CD4-positive, alpha-beta T cell treated with Interleukin-6 for 4 hours (primary cell): ENCODE measurements at places on chromosomes 5 and 9.

DNA sequence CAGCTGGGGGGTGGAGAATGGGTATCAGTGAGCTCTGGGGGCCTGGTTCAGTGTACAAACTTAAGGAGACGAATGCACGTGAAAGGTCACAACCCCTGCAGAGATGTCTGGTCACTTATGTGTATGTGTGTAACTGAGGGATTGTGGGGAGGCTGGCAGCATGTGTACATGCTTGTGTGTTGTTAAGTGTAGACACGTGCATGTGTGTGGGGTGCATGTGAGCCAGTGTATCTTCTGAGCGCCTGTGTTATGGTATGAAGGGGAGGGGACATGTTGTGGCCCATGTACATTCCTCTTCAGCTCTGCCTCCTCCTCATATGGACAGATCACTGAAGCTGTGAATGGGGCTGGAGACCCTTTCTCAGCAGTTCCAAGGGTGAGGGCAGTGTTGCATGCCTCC, 2.0 kb downstream of the TMEM8B start:
- DNase-seq: no peak

DNA sequence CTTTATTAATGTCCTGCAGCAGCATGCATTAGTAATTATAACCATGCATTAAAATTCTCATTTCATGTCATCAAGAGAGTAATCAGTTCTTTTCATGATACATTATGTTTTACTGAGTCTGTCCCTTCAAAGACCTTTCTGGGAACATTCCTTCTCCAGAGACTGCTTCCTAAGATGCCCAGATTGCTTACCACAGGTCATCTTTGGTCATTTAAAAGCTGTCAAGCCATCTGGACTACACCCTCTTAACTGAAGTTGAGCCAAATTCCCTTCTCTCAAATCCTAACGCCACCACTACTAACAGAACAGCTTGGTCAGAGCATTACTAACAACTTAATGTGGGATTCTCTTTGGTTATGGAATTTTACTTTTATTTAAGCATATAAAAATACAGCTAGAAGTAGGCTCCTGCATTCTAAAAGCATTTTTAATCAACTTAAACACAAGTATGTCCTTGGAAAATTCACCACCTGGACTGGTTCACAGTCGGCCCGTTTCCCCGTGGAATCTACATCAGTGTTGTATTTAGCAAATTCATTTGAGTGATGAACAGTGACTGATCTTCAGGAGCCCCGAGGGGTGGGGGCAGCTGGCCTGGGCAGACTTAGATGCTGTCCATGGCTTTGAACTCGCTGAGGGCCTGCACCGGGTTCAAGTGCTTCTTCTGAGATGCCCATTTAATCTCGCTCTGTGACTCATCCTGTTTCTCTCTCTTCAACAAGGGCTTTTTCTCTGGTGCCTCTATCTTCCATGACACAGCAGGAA, 92.8 kb upstream of the CCDC112 start:
- DNase-seq: no peak

DNA sequence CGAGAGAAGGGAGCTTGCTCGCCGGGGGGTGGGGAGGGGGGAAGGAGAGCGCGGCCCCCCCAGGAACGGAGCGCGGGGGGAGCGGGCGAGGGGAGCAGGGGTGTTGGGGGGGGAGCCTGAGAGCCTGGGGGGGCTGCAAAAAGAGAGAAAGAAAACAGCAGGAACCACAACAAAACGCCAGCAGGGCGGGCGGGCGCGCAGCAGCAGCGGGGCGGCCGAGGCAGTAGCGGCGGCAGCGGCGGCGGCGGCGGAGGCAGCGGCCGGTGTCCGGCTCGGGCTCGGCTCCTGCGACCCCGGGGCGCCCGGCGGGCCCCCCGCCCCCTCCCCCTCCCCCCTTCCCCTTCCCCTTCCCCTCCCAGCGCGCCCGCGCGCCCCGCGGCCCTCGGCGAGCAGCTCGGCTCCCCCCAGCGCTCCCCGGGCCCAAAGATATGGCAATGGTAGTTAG, 1.6 kb downstream of the NR2F1 start:
- DNase-seq: no peak

DNA sequence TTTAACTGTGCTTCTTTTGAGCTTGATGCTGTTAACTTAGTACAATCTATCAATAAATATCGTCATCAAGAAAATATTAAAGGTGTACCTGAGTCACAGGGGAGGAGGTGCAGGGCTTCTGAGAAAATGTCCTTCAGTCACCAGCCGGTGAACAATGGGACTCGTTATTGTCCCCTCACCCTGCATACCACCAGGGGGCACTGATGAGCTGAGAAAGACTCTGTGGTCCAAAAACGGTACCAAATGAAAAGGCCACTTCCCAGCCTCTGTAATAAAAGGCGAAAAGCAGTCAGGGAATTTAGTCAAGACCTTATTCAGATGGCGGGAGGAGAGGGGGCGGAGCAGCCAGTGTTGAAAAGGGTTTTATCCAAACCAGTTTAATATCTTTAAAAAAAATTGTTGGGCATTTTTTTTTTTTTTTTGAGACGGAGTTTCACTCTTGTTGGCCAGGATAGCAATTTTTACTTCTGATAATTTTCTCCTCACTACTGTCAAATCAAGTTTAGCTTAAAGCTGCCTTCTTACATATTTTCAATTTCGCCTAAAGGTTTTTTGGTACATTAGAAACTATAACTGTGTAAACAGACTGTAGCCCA, 271.9 kb upstream of the ADAMTS16 start:
- DNase-seq: peak; percentile 26

DNA sequence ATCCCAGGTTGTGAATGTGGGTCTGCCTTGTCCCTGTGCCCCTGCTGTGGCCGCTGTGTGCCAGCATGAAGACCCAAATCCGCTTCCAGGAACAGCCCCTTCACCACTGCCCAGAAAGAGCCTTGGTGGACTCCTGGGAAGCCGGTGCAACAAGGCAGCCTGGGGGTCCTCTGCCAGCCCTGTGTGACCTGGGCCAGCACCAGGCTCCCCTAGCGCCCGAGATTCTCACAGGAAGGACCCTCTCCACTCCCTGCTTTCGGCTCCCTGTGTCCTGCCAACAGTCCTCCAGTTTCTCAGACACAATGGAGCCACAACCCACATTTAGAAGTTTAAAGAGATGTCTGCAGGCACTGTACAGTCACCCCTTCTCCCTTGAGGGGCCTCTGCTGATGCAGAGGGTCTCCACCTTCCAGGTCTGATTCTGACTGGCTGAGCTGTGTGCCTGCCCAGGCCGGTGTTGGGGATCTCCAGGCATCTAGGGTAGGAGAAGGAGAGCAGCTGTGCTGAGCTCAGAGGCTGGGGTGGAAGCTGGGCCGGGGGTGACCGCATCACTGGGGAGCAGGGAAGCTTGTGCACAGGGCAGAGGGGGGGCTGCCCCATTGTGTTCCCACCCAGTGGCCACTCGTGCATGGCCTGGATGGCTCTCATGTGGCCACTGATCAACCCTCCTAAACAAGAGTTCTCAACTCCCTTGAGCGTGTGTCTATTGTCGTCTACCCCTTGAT, 174.0 kb downstream of the IRX2 start:
- DNase-seq: no peak

DNA sequence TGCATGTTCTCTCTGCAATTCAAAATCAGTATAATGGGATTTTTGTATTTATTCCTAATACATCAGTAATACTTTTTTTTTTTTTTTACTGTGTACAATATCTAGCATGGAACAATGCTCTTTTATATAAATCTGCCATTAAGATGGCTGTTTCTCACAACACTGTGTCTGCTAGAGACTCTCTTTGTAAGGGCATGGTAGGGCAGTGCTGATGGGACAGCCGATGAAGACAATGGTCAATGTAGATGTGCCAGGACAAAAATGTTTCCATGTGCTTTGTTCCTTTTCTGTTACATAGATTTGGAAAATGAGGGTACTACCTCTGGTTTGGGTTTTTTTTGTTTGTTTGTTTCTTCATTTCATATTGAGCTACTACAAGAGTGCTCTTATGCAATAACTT, 95.3 kb upstream of the ITGA2 start:
- DNase-seq: no peak

DNA sequence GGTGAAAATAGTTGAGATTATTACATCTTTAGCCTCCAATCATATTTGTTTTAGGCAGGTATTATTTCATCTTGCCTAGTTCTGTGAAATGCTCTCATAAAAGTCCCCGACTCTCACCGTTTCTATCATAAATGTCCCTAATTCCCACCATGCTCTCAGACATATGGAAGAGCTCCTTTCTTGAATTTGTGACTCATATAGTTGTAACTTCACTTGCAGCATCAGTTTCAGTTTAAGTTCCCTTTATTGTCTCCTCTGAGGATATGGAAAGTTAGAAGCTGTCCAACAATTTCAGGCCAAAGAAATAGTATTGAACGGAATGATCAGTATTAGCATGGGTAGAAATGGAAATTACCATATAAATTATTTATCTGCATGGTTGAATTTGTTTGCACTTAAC, 187.5 kb upstream of the NR4A3 start:
- no peak for DNase-seq

DNA sequence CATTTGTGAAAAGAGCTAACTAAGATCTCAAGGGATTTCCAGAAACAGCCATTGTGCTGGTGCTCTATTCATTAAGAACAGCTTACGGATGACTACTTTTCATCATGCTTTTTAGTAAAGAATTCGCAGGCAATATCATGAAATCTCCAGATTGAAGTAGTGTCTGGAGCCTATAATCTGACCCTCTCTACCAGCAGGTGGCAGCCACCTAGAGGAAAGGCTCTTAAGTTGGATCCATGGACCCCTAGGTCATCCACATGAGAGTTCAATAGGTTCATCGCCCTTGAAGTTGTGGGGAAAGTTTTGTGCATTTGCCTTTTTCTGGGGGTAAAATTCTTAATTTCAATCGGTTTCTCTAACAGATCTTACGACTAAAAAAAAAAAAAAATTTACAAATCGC, 82.3 kb downstream of the SLC1A3 start:
- DNase-seq: no peak

GRCh38 chr5:172113036-172113435, 75.0 kb downstream of the STK10 start:
- DNase-seq: peak; percentile 87

- DNase-seq: no peak
Measured at GRCh38 chr5:135718151-135718550, 116.3 kb upstream of the SLC25A48 start.

GRCh38 chr5:15450473-15450872, 49.5 kb upstream of the FBXL7 start:
- no peak for DNase-seq

DNA sequence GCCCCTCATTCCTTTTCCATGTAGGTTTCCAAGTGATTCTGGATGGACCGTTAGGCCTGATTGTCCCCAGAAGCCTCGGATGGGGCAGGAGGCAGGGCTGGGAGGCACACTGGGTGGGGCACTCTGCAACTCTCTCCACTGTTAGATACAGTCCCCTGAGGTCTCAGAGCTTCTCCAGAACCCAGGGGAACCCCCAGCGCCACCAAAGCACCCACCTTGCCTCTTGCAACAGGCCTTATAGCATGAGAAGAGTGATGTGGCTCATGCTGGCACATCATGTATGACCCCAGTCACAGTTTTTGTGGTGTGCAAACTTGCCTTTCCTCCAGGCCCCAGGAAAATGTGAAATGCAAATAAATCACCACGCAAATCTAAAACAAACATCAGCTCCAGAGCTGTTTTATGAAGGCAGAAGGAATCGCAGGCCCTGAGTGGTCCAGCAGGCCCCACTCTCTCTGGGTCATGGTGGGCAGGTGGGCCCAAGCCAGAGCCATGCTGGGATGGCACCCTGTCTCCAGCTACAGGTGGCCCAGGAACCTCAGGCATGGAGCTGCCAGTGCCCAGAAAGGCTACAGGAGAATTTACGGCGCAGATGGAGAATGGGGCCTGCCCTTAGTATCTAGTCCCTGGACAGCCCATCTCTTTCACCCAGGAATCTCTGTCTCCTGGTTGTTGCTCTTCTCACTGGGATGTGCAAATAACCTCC, 36.3 kb upstream of the CDKN2AIPNL start:
- no peak for DNase-seq

DNA sequence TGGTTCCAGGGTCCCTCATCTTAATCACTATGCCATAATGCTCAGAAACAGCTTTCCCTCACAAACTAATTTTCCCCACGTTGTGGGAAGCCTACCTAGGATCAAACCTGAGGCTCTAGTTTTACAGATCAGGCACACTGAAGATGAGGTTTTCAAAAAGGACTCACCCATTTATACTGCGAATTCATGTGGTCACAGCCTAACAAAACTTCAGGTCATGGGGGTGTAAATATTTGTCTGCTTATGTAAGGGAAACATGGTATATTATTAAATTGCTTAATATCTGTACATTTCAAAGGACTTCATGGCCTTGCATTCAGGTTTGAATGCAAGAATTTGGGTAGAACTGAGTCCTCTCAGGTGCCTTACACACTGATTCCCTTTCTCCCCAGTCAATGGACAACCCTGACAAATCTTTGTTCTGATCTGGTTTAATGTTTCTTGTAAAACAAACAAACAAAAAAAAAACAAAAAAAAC, 12.1 kb downstream of the ZFAND5 start:
- DNase-seq: no peak

- no peak for DNase-seq
Measured at GRCh38 chr5:167507463-167508233, 783.8 kb upstream of the WWC1 start.

DNA sequence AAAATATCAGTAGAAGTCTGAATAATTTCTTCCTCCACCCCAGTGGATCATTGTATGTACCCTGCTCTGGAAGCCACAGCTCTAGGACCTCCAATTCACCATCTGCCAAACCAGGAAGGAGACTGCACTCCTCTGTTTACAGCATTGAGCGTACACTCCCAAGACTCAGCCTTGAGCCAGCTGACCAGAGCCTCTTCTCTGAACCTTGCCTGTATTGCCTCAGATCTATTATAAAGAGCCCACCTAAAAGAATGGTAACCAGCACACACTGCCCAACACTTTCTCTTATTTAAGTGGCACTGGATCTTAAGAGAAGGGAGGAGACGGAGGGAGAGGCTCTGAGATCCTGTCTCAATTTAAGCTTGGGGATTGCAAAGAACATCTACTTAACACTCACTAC, 217.8 kb upstream of the RASEF start:
- no peak for DNase-seq

GRCh38 chr5:158801893-158802292, 297.8 kb downstream of the EBF1 start:
- DNase-seq: no peak

DNA sequence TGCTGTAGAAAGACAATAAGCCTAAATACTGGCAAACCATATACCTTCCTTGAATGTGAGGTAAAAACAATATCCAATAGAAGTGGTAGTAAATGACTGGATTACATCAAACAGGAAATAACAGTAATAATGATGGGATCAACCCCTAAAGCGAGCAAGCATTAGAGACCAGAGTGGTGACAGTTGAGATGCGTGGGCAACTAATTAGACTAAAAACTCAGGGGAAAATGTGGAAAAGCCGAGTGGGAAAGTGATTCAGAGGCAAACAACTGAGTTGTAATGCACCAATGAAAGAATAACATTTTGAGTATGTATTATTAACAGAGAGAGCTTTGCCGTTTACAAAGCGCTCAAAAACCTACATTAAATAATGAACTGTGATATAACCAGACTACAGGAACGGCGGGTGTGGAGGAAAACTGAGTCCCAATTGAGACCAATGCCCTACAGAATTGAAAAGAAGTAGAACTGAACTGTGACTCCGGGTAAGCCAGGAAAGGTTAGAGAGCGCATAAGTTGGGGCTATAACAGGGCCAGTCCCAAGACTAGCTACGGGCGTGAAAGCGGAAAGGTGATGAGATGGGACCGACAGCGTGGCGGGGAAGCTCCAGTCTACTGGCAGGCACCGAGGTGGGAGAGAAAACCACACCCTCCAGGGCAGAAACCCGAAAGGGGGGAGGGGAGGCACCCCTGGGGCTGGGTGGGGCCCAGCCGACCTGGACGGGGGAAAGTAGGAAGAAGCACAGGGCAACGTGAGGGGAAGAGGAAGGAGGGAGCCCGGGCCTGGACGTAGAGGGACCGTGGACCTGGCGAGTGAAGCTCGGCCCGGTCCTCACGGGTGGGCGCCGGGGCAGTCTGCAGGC, 592 bp downstream of the UBAP2 start:
- DNase-seq: peak; percentile 57

GRCh38 chr5:154391788-154392187, 54.0 kb upstream of the SAP30L start:
- no peak for DNase-seq
